ENCODE measurements at places on chromosomes 7 and 10.

DNA sequence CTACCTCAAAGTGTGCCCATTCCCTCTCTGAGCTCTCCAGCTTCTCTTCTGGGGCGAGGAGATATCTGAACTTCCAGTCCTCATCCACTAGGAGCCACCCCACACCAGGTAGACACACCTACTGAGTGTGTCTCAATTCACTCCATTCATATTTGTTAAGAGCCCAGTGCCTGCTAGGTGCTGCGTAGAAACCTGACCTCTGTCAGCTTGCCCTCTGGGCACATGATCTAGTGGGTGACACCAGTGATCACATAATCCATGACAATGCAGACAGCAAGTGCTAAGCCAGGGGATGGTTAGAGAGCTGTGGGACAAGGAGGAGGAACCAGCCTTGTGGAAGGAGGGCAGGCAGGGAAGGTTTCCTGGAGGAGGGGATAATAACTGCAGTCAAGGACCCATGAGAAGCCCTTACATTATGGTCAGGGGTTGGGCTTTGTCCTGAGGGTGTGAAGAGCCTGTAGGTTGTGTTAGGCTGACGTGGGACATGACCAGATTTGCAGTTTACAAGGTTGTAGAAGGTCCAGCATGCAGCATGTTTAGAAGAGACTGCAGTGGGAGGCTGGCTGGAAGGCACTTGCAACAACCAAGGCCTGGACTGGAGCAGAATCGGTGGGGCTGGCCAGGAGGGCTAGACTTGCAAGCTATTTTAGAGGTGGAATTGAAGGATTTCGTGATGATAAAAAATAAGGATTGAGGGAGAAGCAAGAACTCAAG lies 81.8 kb downstream of the COL13A1 start:
- no peak for DNase-seq

- DNase-seq = no peak
Observed at GRCh38 chr7:47265621-47266020, 316.3 kb downstream of the TNS3 start.

DNA sequence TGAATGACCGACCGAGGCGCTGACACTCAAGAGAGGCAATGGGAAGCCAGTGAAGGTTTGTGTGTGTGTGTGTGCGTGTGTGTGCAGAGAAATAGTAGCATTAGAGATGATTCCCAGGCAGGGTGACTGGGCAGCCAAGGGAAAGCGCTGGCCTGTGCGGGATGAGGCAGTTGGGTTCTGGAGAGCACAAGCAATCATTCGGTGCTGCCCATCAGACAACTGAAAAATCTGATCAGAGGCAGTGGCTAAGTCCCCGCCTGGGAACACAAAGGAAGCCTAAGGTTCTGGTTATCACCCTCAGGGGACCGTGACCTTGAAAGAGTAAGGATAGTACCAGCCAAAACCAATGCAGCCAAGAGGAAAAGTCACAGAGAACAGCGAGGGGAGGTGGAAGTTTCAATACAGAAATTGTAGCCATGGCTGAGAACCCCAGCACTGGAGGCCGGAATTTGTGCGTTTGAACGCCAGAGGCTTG lies 868 bp upstream of the PDCD4 start:
- no peak for DNase-seq

DNA sequence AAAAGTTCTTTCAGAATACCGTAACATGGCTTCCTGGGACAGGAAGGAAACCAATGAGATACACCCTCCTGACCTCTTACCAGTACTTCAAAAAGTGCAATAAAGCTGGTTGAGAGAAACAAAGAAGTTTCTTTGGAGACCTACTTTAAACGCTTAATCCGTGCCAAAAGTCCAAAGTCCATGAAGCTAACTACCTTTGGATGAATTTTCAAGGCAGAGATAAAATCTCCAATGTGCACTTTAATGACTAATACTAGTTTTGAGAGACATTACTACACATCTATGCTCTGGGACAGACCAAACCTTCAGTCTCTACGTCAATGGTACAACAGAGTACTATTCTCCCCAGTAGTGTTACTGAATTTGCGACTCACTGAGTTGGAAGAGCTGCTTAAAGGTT lies 46.1 kb downstream of the UBE2H start:
- no peak for DNase-seq

DNA sequence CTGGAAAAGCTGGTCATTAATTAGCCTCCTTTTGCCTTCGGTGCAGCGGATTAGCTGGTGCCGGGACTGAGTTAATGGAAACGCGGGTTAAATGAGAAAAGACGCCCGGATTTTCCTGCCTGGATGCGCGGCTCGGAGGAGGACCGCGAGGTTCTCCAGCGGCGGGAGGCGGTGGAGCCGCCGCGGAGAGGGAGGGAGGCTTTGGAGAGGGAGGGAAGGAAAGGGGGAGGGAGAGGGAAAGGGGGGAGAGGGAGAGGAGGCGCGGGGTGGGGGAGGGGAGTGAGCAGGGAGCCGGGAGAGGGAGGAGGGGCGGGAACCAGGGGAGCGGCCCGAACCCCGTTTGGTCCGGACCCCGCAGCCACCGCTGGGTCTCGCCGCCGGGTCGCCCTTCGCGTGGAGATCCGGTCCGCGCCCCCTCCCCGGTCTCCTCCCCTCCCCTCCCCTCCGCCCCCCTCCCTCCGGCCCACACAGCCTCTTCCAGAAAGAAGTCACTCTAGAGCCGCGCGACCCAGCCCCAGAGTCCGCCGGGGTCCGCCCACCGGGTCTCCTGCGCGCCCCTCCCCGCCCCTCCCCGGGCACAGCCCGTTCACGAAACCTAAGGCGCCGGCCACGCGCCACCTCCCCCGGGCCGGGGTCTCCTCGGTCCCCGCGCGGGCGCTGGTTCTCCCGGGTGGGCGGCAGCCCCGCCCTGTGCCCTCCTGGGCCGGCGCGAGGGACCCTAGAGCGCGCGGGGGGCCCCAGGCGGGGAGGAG lies 347.5 kb downstream of the DNAJB6 start:
- DNase-seq = peak; percentile 79

DNA sequence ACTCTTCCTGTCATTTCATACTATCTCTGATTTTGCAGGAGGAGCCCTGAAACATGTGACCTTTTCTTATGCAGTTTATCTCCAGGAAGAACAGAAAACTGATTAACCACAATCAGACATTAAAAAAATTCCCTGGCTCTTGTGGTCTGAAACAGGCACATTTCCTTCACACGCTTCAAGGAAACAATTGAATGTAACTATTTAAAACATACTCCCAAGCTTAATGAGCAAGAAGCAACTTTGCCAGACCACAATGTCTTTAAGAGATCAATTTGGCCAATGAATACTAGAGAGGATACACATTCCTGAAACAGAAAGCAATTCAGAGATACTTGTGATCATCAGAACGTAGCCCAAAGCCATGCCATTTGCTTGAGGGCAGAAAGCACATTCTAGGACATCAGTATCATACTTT lies 65.8 kb downstream of the PIP4K2A start:
- DNase-seq = no peak

GRCh38 chr7:74429153-74429747 lies 24.5 kb upstream of the GTF2IRD1 start:
- peak; percentile 68 for DNase-seq
